Germinal center (tissue), 1 donor: ENCODE measurements at places on chromosomes 1 and 21.

GRCh38 chr1:171267391-171267790 lies 19.1 kb downstream of the FMO1 start:
- no peak for DNase-seq

DNA sequence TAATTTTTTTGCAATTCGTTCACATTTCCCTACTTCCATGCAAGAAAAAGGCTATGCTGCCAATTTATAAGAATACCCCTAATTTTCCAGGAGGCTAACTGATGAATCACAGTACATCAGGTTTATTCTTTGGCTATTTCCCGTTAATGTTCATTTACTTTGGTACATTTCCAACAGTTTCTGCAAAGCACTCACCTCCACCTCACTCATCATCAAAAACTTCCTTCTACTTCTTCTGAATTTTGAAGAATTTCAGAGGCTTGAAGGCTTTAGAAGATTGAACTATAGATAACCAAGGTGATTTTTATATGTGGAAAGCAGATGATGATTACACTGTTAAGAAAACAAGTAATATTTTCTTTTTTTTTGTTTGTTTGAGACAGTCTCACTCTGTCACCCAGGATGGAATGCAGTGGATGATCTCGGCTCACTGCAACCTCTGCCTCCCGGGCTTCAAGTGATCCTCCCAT lies 60.5 kb upstream of the HP1BP3 start:
- DNase-seq: no peak

DNA sequence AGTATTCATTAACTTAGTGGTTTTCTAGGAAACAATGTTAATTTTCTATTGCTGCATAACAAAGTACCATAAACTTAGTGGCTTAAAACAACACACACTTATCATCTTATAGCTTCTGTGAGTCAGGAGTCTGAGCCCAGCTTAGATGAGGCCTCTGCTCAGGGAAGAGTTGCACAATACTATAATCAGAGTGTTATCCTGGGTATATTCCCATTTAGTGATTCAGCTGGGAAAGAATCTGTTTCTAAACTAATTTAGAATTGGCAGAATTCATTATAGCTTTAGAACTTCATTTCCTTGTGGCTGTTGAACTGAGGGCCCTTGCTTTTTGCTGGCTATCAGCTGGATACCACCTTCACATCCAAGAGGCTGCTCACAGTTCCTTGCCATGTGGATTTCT lies 515.5 kb downstream of the BRINP3 start:
- no peak for DNase-seq

DNA sequence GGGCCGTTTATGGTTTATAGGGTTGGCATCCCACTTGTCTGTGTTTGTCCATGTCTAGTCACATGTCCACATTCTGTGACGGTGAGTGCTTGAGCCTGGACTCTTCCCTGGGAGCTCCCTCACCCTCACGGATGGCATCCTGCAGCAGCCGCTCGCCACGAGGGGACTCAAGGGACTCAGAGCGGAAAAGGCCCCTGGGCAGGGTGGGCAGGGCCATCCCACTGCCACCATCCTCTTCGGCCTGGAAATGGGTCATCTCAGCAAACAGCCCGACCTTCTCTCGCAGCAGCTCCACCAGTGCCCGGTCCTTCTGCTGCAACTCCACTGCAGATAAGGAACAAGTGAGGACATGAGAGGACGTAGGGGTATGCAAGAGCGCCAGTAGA lies 11.1 kb downstream of the RXFP4 start:
- DNase-seq: no peak

DNA sequence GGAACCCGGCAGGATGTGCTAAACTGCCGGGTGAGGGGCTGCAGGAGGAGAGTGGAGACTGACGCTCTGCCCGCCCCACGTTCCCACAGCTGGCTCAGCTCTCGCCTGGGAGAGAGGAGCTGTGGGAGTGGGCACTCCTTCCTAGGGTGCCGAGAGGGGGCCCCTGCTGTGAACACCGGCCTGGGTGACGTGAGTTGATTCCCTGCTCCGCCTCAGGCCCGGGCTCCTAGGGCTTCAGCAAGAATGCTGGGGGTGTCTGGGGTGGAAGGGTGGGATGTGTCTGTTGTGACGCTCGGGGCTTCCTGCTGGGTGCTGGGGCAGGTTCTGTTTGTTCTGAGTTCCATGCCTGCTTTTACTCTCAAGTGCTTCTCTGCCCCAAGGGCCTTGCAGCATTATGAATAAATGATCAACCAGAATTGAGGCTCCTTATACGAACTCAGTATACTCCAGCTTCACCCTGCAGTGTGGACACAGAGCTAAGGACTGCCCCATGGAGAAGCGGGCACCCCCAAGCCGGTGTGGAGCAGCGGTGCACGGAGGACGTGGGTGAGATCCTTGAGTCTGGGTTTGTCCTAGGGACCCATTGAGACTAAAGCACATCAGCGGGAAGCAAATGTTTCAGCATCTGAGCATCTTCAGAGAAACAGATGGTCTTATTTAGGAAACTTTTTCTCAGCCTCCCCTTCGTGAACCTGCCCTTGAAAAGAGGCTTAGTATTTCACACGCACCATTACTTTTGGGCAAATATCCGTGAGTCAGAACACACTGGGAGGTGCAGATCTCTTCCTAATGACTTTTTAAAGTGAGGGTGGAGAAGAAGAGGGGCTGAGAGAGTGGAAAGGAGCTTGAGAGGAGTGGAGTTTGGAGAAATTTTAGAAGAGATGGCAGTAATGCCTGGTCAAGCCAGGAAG lies 41.7 kb downstream of the SYT6 start:
- DNase-seq: no peak

- DNase-seq: peak; percentile 41
Measured at GRCh38 chr1:8015036-8015808, 10.9 kb downstream of the ERRFI1 start.
